ENCODE measurements at places on chromosomes 3 and 15. TPM values are rescaled to one million over a fixed set of nuclear protein-coding genes. Genes with fewer than 3 reads are reported as not detected.

DNA sequence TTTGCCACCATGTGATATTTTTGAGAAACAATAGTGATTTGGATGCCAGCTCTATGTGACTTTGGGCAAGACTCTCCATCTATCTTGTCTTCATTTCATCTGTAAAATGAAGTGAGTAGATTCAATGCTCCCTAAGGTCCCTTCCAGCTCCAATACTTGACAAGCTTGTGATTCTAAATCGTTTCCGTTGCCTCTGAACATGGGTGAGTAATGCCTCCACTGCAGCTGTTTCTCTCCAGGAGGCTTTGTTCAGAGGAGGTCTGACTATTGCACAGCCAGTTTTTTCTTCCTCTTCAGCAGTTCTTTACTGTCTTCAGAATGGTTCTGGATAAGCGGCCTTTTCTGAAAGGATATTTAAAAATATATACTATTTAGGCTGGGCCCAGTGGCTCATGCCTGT lies 14.8 kb upstream of the TMOD3 start:
- no peak for DNase-seq

DNA sequence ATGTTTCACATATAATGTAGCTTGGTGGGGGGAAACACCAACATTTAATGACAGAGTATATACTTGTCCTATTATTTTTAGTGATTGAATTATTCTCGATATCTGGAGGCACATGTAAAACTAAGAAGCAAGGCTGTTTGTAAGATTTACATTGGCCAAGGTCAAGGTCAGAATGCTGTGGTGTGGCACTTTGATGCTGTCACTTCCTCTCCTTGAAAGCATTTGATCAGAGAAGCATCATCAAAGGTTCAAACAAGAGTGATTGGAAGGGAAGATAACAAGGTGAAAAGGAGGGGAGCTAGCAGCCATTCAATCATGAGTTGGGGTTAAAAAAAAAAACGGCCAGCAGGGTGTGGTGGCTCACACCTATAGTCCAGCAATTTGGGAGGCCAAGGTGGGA lies 26.4 kb downstream of the RTF1 start:
- DNase-seq: no peak

Gene GOLGA8J
- 0.56 TPM for polyA plus RNA-seq

Gene CD96
- 0.75 TPM for polyA plus RNA-seq

Gene LSAMP
- 15.7 TPM for polyA plus RNA-seq

GRCh38 chr15:69657626-69658025 lies 205.0 kb downstream of the RPLP1 start:
- DNase-seq: no peak

DNA sequence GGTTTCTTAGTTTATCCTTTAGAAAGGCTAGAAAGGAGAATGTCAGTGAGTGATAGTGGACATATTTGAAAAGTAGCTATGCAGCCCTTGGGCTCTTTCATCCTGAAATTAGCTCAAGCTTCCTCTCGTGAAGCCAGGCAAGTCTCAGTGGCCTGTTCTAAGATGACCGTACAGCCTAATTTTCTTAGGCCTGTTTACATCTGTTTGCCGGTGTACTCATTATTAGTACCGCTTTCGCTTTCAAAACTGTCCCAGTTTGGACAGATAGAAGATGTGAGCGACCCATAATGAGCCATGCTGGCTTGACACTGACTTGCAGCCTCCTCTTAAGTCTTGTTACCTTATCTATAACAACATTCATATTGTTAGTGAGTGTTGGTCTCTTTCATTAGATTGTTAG lies 5.7 kb upstream of the ARL14 start:
- no peak for DNase-seq

- no peak for DNase-seq
These were observed 732.4 kb upstream of the DPPA4 start for GRCh38 chr3:110069761-110070160.

DNA sequence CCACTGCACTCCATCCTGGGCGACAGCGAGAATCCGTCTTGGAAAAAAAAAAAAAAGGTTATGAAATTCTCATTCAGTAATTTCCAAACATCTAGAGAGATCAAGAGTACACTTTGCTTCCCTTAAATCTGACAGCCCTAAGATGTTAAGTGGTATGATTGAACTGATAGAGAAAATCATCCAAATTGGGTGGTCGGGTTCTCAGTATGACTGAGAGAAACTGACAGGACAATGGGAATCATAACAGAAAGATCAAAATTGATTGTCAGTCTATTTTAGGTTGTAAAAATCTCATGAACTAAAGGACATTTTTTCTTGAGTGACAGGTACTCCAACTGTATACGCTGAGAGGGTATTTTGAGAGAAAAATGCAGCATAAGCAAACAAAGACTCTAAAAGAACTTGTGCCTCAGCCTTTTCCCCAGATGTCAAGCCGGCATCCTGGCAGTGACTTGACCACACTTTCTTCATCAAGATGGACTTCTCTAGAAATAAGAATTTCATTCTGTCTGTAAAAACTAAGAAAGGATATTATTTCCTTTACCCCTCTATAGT lies 65.8 kb downstream of the MYO5A start:
- no peak for DNase-seq

DNA sequence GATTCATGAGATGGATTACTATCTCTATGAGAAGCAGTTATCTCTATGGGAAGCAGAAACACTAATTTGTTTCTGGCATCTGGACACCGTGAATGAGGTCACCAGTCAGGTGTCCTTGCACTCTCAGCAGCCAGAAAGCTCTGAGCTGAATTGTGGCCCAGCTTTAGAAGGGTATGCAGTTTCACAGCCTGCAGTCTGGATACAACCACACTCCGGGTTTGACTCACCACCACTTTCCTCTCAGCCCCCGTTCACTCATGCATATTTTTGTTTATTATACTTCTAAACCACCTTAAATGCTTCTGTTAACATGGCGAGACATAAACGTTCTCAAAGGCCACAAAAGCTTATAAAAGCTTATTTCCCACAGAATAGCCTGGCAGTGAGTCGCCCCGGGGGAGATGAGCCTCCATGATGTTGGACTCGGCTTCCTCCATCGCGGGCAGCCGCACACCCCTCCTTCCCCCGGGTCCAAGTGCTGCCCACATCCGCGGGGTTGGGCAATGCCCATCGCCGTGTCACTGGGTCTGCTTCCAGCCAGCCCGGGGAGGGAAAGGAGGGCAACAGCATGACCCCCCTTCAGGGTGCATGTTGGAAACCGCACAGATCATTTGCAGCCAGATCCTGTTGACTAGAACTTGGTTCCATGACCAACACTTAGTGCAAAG lies 16.8 kb upstream of the SLC41A3 start:
- DNase-seq: no peak

Gene B3GALNT1
- polyA plus RNA-seq: 43.5 TPM

DNA sequence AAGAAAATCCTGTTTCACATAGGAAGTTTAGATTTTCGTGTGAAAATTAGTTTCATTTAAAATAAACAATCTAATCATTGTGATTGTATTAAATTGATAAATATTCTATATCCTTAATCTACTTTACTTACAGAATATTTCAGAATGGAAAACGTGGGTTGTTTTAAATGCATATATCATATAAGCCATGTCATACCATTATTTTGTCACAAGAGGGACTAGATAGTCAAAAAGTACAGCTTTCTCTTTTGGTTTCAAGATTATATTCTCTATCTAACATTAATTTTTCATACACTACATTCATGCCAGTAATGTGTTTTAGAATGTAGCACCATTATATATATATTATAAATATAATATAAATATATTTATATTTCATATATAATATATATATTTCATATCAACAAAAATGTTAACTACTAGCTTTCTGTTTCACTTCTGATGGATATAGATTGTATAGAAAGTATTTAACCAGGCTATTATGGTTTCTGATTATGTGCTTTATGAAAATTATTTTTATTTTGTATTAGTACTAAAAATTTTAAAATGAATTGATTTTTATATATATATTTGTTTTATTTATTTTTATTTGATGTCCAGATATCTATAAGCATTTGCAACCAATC lies 45.3 kb downstream of the OSTN start:
- DNase-seq: no peak

Gene AHSG
- 2.7 TPM for polyA plus RNA-seq

- no peak for DNase-seq
These were observed 3.3 kb downstream of the FETUB start for GRCh38 chr3:186643493-186643892.

- no peak for DNase-seq
These were observed 25.3 kb downstream of the ACSBG1 start for GRCh38 chr15:78208887-78209645.

GRCh38 chr3:101068876-101069606 lies 75.8 kb upstream of the ABI3BP start:
- no peak for DNase-seq

Gene SEMA6D
- 28.4 TPM for polyA plus RNA-seq

DNA sequence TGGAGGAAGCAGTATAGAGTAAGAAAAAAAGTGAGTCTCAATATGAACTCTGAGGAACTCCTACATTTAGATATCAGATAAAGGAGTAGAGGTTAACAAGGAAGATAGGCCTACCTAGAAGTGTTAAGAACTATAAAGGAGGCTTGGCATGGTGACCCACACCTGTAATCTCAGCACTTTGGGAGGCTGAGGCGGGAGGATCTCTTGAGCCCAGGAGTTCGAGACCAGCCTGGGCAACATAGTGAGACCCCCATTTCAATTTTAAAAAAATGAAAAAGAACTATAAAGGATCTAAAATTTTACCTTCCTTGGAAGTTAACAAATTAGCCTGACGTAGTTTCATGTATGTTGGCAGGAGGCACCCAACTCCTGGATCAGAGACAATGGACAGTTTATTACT lies 14.5 kb downstream of the IREB2 start:
- no peak for DNase-seq

- no peak for DNase-seq
These were observed 31.3 kb downstream of the RNF168 start for GRCh38 chr3:196472286-196472685.

- no peak for DNase-seq
These were observed 138.9 kb downstream of the TMCO5A start for GRCh38 chr15:38073178-38073946.

GRCh38 chr3:196990601-196991007 lies 22.0 kb upstream of the PIGZ start:
- no peak for DNase-seq

DNA sequence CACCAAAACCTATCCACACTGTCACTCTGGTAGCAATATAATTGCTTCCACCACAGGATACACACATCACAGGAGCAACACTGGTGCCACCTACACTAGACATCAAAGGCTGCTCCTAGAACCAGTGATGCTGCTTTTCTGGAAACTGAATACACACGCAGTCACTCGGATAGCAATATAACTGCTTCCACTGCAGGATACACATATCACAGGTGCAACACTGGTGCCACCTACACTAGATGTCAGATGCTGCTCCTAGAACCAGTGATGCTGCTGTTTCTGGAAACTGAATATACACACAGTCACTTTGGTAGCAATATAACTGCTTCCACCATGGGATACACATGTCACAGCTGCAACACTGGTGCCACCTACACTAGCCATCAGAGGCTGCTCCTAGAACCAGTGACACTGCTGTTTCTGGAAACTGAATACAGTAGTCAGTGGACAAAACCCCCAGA lies 6.9 kb upstream of the TNFSF10 start:
- DNase-seq: no peak

Gene DUOXA2
- polyA plus RNA-seq: not detected

All from right renal cortex interstitium (tissue), 3 donors.